ENCODE measurements at places on chromosomes 13 and 19.

DNA sequence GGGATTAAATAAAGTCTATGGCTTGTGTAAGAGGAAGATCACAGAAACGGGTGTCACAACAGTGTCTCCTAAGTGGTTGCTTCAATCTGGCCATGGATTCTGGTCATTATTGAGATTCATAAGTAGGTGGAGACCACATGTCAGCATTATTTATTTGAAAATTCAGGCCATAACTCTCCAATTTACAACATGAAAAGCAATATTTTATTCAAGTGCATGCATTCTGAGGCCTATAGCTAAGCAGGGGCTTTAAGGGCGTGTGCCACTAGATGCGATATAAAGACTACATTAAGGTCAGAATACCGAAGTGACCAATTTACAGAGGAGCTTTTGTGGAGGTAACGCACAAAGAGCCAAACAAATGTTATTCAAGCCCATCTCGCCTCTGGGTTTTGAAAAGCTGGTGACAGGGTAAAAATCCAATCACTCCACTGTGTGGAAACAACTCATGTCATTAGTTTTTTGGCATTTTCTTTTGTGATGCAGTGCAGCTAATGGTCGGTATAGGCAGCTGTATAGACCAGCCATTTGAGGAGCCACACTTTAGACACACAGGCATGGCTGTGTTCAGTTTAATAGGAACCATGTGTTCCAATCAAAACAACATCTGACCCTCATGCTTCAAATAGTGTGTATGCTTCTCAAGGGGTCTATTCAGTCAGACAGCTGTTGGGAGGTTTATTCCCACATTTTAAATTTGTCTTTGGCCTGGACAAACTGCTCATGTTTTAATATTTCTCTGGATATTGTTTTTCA is 123.7 kb downstream of the KL start:
- peak; percentile 10 for DNase-seq

- DNase-seq: peak; percentile 56
These were observed 2.9 kb upstream of the NRTN start for GRCh38 chr19:5801796-5802619.

GRCh38 chr19:2429917-2430535 is 2.6 kb upstream of the TIMM13 start:
- DNase-seq: no peak

DNA sequence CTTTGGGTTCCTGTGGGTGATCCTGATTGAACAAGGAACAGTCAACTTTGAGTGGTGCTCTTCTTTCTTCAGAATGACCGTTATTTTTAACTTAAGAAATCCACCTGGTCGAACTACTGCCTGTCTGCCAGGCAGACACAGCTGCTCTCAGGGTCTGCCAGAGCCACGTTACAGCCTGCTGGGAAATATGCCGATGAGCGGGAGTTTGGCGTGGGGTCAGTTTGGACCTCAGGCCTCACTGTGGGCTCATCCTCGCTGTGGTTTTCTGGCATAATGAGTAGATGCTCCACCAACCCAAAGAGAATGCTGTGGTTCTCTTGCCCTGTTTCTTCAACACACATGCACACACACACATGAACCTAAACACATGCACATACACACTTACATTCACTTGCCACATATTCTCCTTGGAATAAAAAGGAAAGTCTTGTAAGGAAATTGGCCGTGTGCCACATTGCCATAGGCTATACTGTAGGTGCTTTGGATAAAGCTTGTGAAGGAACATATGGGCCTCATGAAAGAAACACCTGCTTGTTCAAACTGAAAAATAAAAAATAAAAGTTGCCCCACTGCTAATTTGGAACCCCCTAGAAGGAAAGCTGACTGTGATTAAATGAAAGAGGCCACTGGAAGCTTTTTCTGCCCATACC is 598.7 kb upstream of the KLF12 start:
- DNase-seq: peak; percentile 29

GRCh38 chr19:2145831-2146241 is 5.5 kb downstream of the AP3D1 start:
- DNase-seq: no peak

DNA sequence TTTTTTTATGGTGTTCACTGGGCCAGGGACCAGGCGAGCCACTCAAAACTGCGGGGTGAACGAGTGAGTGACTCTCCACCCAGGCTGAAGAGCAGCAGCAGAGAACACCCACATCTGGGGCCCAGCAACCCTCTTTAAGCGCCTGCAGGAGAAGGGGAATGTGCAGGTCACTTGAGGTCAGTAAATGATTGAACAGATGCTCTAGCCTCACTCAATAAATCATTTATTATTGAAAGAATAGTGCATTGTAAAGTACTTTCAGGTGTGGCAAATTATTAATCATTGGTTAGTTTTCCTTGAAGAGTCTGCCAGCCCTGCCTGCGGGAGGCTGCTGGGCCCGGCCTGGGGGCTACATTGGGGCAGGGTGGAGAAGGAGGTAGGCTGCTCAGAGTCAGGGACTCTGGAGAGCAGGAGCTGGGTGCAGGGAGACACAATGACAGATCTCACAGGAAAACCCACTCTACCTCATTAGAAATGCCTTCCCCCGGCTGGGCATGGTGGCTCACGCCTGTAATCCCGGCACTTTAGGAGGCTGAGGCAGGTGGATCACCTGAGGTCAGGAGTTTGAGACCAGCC is 42.5 kb downstream of the ABCC4 start:
- DNase-seq: no peak

GRCh38 chr13:79637133-79637763 is 156.3 kb downstream of the NDFIP2 start:
- peak; percentile 84 for DNase-seq

DNA sequence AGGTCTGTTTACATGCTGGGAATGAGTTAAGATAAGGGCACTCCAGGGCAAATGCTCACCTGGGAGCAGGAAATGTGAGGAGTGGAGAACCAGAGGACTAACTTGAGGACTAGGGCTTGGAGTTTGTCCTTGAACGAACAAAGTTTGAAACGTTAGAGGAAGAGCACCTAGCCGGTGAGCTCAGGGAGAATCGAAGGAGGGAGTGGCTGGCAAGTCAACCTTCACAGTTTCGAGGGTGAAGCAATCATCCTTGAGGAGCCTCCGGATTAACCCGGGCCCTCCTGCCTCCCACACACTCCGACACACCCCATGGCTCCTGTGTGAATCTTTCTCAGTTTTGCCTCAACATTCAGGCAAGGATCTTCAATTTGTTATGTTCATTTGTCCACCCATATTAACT is 58.6 kb downstream of the LMO7 start:
- no peak for DNase-seq

DNA sequence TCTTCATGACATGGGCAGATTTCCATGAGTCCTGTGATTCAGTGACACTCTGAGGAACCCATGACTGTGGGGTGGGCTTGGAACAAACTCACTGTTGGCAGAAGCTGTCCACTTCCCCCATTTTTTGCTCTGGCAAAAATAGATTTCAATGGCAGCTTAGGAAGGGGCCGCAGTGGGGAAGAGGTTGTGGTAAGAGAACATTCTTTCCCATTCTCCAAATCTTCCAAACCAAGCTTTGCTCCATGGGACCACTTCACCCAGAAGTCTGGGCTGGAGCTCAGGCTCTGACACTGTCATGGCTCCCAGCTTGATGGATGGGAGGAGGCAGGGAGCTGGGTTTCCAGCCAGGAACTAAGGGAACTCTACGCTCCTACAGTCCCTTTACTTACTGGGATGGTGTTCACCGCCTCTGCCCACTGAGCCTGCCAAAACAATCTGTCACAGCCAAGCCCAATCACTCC is 24.9 kb upstream of the MEDAG start:
- DNase-seq: no peak

DNA sequence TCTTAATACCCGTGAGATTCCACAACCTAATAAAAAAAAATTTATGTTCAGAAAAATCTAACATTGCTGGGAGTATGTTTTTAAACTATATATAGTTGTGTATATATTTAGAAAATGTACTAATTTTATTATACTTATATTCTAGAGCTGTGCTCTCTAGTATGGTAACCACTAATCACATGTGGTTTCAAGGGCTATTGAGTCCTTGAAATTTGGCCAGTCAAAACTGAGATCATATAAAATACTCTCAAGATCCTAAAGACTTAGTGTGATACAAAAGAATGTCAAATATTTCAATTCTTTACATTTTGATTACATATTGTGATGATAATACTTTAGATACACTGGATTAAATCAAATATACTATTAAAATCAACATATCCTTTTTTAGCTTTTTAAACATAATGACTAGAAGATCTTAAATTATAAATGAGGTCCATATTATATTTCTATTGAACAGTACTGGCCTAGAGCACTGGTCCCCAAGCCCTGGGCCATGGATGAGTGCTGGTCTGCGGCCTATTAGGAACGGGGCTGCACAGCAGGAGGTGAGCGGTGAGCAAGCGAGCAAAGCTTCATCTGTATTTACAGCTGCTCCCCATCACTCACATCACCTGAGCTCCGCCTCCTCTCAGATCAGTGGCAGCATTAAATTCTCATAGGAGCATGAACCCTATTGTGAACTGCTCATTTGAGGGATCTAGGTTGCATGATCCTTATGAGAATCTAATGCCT is 176.5 kb upstream of the NBEA start:
- DNase-seq: no peak

Data from DMS 273 treated with DMSO at 0.1 percent for 48 hours (cell line).